ENCODE measurements at places on chromosomes 12 and 14.

- DNase-seq: no peak
Observed at GRCh38 chr12:50992819-50993218, 33.4 kb downstream of the SLC11A2 start.

DNA sequence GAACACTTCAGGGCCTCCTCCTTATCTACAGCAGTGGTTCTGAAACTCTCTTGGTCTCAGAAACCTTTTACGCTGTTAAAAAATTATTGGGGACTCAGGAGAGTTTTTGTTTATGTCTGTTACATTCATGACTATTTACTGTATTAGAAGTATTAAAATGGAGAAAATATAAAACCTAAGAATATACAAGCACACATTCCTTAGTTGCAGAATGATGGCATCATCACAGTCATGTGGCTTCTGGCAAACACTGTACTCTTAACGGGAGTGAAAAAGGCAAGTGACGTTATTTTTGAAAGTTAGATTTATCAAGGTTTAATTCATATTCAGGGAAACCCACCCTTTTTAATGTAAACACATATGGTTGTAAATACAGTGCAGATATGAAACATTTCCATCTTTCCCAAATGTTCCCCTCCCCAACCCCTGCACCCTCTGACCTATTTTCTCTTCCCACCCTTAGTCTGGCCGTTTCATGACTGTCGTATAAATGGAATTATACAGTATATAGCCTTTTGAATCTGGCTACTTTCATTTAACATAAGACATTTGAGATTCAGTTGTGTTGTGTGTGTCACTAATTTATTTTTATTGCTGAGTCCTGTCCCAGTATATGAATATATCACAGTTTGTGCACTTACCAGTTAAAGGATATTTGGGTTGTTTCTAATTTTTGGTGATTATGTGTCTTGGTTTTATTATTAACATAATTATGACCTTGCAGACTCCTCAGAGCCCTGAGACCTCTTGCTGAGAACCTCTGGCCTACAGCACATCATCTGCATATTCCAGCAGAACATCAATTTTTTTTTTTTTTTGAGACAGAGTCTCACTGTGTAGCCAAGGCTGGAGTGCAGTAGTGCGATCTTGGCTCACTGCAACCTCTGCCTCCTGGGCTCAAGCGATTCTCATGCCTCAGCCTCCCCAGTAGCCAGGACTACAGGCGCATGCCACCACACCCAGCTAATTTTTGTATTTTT lies 457.0 kb downstream of the PCNX1 start:
- no peak for DNase-seq

GRCh38 chr12:83390186-83390585 lies 703.5 kb downstream of the TMTC2 start:
- DNase-seq: no peak

- DNase-seq: no peak
Observed at GRCh38 chr12:103012884-103013283, 55.4 kb downstream of the ASCL1 start.

GRCh38 chr12:7869137-7869536 lies 3.6 kb downstream of the SLC2A14 start:
- DNase-seq: no peak
